ENCODE measurements at places on chromosomes 7 and 10.

DNA sequence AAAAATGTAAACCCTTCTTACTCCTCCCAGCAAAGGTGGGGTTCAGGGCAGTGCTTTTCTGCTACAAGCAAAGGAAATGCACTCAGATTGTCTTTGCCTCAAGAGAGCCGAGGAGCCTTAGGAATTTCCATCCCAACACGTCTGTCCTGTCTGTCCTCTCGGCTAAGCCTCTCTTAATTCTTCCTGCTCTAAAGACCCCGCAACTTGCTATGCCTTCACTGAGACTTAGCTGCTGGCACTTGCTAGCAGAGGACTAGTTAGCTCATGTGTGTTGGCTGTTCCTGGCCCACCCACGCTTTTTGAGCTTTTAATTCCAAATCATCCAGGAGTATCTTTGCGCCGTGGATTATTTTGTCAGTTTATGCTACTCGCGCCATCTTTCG is 481 bp upstream of the NPM3 start:
- no peak for DNase-seq

DNA sequence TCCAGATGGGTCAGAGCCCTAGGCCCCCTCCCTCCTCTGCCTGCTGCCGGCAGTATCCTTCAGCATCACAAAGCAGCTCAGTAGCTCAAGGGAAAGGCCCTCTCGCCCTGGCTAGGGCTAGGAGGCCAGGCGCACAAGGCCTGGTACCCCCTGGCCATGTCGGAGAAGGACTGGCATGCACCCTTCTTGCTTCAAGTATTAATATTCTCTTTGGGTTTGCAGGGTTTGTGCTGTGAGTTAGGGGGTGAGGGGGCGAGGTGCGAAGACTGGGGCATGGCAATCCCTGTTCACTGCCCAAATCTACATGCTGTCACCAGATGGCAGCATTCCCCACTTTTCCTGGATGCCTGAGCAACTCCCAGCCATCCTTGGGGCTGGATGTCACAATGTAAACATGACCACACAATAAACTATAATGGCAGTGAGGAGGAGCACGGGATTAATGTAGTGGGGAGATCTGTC is 105.2 kb downstream of the NEURL1 start:
- DNase-seq = peak; percentile 69

DNA sequence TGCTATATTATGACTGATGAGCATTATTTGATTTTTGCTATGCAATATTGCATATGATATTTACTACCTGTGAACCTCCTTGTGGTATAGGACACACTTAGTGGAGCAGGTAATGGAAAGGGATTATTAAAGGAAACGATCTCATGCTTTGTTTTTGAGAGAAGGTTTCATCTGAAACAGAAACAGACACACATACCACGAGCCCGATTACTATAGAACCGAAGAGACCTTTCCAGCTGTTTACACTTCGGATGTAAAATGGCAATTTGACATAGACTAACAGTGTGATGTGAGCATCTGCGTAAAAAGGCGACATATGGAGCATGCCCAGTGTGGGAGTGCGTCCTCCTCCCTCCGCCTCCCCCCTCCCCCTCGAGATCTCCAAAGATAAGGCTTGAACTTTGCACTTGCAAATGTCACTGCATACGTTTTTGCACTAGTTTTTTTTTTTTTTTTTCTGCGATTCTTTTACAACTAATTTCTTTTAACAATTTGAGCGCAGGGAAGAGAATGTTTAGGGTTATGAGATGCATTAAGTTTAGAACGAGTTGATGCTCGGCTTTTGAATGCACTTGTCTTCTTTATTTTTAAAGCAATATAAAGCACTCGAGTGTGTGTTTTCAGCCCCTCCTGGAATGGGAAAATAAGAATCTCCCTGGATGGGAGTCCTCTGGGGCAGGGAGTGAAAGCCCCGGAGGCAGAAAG is 251.0 kb downstream of the NSUN6 start:
- DNase-seq = no peak

- DNase-seq = no peak
Observed at GRCh38 chr10:94645285-94645684, 38.2 kb upstream of the CYP2C18 start.

DNA sequence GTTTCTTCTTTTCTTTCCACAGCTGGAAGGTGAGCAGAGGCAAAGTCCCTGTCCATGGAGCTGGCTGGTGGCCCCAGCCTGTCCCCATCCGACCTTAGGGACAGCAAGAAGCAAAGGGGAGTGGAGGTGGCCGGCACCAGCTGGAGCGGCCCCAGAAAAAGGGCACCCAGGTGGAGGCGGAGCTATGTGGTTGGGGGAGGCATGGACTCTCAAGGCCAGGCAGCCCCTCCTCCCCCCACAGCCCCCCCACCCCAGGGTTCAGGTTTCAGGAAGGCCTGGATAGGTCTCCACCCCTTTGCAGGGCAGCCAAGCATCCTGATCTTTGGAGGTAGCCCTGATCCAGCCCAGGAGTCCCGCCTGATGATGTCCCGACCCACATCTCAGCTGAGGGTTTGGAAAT is at the start of gene SSC4D:
SSC4D (minus strand) TSS at position 161 of the 400 bp plus-strand sequence. CDS start 5,258 bp downstream, outside the sequence.
- DNase-seq = no peak

- DNase-seq = no peak
Observed at GRCh38 chr7:70749831-70750230, 382.1 kb upstream of the GALNT17 start.

DNA sequence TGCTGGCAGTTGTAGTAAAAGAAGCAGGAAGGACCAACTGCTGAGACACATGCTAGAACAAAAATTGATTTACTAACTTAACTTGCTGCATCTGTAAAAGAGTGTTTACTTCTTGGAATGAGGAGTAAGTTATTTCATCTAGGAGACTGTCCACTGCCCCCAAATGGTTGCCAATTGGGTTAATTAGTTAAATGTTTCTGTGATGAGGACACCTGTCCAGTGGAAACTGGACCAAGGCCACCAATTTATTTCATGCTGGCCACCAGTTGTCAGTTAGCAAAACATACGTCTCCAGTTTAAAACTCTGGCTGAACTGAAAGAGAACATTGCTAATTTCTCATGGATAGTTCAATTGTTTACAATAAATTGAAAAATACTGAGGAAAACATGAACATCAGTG is 191.7 kb downstream of the PPP1R9A start:
- DNase-seq = peak; percentile 77

DNA sequence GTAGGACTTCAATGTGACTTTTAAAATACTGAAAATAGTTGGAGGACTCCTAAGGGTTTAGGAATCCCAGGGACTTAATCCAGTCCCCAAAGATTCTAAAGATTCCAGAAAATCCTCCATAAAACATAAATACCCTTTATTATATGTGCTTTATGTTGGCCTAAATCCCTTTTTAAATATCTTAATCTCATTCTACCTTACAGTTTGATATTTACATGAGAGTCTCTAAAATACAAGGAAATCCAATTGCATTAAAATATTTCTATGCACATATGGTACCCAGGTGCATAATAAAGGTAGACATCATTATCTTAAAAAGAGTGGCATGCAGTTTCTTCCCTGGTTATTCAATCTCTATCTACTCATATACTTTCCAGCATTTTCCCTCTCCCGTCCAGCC is 51.8 kb downstream of the BPGM start:
- no peak for DNase-seq

DNA sequence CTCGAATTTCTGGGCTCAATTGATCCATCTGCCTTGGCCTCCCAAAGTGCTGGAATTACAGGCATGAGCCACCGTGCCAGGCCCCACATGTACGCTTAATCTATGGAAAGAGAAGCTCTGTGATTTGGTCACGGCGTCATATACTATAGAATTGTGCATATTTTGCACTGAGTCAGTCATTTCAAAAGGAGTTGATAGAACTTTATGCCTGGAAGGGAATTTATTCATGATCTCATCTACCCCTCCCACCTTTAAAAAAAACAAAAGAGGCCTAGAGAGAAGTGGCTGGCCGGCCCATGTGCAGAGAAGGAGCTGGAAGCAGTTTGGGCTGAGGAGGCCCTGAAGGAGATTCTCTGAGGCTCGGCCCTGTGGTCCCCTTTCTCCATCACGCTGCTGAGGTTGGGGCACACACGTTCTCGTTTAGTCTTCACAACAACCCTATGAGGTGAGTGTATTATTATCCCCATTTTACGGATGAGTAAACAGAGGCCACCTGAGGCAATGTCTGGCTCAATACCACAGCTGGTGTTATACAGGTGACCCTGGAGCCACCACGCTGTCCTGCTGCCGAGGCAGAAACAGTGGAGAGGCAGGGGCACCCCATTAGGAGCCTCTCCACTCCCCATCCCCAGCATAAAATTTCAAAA is 47.2 kb upstream of the ZRANB1 start:
- no peak for DNase-seq

DNA sequence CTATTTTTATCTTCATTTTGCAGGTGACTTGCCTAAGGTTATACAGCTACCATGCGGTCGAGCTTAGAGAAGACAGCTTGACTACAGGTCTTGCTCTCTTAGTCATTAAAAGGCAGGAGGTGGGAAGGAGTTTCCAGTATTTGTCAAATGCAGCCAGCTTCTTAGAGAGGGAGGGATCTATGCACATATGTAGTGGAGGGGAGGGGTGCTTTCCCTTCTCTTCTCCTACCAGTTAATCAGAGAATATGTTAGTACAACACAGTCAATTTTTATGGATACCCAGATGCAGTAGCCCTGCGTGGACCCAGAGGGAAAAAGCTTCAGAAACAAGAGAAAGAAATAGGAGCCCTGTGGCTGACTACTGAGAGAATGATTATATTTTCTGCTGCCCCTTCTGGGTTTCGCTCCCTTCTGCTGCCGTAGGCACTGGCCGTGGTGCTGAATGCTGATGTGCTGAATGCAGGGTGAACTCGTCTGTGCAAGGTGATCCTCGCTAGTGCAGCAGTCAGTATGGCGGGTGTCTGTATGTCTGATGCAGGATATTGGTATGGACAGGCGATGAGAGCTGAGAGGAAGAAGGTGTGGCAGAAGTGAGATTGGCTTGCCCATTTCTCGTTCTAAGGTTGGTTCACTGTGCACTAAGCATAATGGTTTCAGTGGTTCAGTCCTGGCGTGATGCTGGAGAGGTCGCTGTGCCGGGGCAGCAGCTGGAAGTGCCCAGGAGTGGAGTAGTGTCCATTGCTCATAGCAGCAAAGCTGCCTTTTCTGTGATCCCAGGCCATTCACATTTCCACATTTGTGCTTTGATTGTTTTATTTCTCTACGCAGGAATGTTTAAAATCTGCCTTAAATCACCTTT is 189.2 kb upstream of the PODXL start:
- peak; percentile 17 for DNase-seq

GRCh38 chr7:105839266-105839665 is 37.1 kb downstream of the ATXN7L1 start:
- no peak for DNase-seq

DNA sequence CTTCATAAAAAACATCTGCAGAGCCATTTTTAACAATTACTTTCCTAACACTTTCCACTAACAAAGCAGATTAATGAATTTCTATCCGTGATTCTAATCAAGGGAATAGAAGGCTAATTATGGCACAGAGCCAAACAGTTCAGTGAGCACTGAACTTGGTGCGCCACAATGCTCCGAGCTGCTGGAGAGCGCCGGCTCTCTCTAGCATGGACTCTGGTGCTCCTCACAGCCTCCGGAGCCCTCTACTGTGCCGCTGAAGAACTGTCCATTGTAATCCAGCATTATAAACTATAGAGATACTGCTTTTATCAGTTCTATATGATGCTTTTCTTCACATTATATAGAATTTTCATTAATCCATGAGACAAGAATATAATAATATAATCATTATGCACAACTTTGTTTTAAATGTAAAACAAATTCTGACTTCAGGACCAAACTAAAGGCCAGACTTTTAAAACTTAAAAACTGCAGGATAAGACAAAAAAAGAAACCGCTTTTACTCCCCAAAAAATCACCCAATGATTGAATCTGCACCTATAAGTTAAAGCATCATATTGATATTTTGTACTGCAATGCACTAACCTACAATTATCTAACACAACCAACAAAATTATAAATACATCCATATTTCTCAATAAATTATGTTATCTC is 123.6 kb downstream of the RNF32 start:
- DNase-seq = peak; percentile 55

GRCh38 chr7:28237363-28237762 is 56.8 kb upstream of the JAZF1 start:
- DNase-seq = no peak

GRCh38 chr7:43076189-43076605 is 36.2 kb upstream of the HECW1 start:
- peak; percentile 7 for DNase-seq

GRCh38 chr7:28151965-28152364 is 28.6 kb downstream of the JAZF1 start:
- no peak for DNase-seq

DNA sequence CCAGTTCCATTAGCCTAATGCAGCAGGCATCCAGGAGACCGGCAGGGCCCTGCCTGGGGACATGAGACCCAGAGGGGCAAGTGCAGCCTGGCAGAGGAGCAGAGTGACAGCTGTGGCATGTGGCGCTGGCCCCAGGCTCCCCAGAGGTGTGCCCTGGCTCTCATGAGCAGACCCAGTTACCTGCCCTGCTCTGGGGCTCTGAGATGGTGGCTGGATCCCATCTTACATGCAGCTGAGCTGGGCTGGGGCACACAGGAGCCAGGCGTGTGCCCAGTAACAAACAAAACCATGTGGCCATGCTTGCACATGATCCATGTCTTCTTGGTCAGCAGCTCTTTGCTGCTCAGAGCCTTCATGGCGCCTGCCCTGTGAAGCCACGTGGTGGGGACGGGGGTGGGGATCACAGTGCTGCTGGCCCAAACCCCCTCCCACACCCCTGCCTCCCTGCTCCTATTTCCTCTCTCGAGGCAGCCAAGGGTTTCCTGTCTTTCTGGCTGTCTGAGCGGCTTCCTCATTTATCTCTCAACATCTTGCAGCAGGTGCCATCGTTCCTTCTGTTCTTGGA is 40.3 kb upstream of the GTF2I start:
- no peak for DNase-seq

DNA sequence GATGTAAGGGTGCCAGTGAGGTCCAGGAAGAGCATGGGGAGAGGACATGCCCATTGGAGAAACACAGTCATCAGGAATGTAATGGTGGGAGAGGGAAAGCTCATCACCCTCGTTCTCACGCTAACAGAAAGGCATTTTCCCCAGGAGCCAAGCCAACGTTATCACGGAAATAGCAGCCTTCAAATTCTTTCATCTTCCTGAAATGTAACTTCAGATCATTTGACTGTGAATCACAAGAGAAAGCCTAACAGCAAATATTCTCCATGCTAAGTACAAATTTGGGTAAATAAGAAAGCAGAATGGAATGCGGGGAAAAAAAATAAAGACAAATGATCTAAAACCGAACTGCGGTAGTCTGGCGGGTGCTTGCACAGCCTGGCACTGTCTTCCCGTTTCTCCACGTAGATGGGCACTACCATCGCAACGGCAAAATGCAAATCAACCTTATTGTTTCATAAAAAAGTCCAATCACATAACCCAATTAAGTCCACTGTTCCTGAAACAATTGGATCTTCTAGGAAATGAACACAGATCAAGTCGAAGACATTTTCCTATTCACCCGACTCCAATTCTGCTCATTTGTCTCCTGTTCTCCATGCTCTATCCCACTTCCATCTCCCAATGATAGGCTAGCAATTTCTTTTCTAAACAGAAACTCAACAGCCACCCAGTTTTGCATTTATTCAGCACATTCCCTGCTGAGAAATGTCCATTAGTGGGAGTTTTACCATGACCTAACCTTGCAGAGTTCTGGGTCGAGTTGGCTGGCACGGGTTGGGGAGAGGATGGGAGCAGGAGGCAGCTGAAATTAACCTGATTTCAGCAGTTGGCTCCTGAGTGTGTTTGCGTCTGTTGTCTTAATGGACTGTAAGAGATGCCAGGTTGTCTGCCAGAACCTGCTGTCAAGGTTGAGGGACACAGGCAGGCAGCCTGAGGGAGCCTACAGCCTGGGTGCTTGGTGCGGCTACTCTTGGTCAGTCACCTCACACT is 74.6 kb upstream of the FRMD4A start:
- no peak for DNase-seq

- DNase-seq = peak; percentile 95
Observed at GRCh38 chr7:76294344-76295024, 8.0 kb upstream of the HSPB1 start.
